ENCODE measurements at places on chromosomes 11 and 22.

DNA sequence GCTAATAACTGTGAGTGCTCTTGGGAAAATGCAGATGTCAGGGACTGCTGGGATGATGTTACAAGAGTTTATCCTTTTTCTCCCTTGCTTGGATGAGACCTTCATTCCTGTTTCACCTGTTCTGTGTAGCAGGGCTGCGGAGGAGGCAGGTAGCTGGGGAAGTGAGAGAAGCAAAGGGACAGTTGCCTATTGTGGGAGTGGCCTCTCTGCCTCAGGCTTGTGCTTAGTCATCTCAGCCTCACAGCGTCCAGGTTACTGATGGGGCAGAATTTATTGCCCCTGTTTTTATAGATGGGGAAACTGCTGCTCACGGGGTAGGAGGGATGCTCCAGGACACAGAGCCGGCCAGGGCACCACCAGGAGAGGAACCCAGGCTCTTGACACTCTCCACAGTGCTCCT is 1.7 kb downstream of the STX3 start:
- DNase-seq, result no peak

DNA sequence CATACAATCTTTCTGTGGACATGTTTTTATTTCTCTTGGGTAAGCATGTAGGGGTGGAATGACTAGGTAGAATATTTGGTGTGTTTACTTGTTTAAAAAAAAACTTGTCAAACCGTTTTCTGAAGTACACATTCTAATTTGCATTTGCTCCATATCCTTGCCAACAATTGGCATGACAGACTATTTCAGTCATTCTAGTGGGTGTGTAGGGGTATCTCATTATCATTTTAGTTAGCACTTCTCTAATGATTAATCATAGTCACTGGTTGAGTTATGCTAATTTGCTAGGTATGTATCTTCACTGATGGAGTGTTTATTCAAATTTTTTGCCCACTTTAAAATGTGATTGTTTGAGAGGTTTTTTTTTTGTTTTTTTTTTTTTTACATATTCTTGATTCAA is 64.3 kb downstream of the C11orf65 start:
- no peak for DNase-seq

DNA sequence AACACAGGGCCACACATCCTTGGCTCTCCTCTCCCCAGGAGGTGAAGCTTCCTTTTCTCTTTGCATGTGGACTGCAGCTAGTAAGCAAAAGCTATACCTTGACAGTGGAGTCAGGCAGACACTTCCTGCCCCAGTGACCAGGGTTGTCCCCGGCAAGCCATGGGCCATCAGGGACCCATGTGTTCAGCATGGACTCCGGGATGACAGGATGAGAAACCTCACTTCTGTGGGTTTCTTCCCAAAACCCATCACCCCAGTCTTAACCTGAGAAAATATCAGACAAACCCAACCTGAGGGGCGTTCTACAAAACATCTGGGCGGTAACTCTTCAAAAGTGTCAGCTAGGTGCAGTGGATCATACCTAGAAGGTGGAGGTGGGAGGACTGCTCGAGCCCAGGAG is 40.2 kb downstream of the GNB1L start:
- no peak for DNase-seq

DNA sequence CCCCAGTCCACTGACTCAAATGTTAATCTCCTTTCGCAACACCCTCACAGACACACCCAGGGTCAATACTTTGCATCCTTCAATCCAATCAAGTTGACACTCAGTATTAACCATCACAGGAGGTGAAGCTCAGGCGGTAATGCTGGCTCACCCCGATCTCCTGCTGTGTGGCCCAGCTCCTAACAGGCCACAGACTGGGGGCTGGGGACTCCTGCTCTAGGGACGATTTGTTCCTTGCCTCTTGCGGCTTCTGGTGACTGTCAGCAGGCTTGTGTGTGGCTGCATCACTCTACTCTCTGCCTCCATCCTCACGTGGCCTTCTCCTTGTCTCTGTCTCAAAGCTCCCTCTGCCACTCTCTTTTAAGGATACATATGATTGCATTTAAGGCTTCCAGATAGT is 45.0 kb downstream of the SPON1 start:
- DNase-seq, result no peak

DNA sequence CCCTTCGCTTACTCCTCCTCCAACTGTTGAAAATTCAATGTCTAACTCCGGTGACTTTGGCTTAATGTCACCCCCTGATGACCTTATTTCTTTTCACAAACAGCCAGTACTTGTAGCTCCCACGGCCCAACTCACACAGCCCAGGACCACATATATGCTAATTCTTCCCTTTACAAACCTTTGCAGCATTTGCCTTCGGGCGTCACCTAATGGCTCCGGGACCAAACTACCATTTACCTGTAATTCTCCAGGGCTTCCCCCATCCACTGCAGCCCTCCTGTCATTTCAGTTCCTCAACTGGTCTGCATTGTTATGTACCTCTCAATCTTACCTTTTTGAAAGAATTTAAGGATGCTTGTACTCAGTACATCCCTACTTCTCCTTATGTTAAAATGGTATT is 29.8 kb upstream of the OR56B4 start:
- no peak for DNase-seq

DNA sequence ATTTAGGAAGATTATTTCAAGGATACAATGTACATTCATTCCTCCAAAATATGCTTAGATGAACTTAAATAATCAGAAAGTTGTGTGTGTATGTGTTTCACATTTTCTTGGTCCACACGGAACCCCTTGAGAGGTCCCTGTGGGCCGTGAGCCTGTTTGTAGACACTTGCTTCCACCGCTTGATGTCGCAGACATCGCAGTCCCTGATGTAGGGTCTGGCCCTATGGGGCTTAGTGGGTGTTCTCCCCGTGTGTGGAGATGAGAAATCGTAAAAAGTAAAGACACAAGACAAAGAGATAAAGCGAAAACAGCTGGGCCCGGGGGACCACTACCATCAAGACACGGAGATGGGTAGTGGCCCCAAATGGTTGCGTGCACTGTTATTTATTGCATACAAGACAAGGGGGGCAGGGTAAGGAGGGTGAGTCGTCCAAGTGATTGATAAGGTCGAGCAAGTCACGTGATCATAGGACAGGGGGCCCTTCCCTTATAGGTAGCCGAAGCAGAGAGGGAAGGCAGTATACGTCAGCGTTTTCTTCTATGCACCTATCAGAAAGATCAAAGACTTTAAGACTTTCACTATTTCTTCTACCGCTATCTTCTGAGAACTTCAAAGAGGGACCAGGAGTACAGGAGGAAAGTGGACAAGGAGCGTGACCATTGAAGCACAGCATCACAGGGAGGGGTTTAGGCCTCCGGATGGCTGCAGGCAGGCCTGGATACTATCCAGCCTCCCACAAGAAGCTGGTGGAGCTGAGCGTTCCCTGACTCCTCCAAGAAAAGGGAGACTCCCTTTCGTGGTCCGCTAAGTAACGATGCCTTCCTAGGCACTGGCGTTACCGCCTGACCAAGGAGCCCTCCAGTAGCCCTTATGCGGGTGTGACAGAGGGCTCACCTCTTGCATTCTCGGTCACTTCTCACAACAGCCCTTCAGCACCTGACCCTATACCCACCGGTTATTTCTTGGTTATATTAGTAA is 1.2 kb upstream of the APOBEC3C start:
- DNase-seq, result no peak

GRCh38 chr11:126265811-126266210 is 2.9 kb downstream of the SRPRA start:
- no peak for DNase-seq

GRCh38 chr11:9524001-9524400 is 49.5 kb upstream of the WEE1 start:
- no peak for DNase-seq

DNA sequence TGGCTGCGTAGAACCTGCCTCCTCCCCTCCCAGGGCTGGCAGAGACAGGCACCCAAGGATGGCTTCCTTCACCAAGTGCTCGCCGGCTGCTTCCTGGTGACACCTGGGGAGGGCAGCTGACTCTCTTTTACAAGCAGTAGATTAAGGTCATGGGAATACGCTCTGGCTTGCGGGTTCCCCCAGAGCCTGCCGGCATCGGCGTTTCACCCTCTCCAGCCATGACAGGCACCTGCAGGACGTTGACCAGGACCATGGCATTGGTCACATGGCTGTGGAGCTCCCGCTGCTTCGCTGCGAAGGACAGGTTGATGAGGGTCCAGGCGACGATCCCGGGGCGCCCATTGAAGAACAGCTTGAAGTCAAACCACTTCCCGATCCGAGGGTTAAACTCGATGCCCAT is 9.5 kb downstream of the DHCR7 start:
- DNase-seq, result no peak

DNA sequence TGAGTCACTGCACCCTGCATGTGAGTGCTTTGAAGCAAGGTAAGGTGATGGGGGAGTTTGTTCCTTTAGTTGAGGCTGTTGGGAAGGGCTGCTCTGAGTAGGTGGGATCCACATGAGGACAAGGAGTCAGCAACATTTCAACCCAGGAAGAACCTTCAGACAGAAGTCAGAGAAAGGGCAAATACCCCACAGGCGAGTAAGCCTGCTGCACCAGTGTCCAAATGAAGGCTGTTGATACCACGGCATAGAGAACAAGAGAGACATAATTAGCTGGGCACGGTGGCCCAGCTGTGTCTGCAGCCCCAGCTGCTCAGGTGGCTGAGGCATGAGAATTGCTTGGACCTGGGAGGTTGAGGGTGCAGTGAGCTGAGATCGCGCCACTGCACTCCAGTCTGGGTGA is 54.3 kb upstream of the CLMP start:
- DNase-seq, result no peak

GRCh38 chr22:47818496-47818895 is 1056.0 kb downstream of the TBC1D22A start:
- no peak for DNase-seq

- DNase-seq, result peak; percentile 7
These were observed 32.5 kb upstream of the ATXN10 start for GRCh38 chr22:45638834-45639746.

GRCh38 chr11:83033972-83034672 is 37.6 kb downstream of the RAB30 start:
- no peak for DNase-seq
